Central memory CD4-positive, alpha-beta T cell (primary cell): ENCODE measurements at places on chromosomes 6 and 20.

- DNase-seq: no peak
These were observed 6.8 kb upstream of the BPIFA3 start for GRCh38 chr20:33210371-33210770.

GRCh38 chr6:79504372-79504771 lies 32.9 kb downstream of the LCA5 start:
- DNase-seq: no peak

GRCh38 chr6:43077981-43078511 lies 1.9 kb downstream of the PTK7 start:
- DNase-seq: no peak

DNA sequence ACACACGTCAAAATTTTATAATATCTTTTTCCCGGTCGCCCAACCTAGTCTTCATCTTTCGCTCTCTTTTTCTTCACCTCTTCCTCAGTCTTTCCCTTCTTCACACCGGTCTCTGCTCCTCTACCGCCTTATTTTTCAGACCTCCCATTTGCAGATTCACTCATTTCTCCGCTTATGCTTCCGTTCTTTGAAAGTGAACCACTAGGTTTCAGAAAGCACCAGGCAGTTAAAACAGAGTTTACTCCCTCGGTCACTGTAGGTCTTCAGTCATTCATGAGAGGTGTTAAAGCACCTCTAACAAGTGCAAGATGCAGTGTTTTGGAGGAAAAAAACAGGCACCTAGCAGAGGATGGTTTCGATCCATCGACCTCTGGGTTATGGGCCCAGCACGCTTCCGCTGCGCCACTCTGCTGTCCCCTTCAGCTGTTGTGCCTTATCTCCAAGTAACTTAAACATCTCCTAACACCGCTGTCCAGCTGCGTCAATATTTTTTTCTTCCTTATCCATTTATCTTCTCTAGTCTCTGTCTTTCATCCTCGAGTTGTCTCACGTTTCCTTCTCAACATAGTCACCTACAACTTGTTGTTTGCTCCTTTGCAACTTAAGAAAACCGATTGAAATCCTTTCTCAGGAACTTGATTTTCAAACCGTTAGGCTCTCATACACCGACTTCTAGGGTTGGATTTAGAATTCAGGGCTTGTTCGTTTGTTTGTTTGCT lies 119.7 kb upstream of the ZNF184 start:
- DNase-seq: peak; percentile 9
